ENCODE measurements at places on chromosomes 1 and 21. TPM values are rescaled to one million over a fixed set of nuclear protein-coding genes. Genes with fewer than 3 reads are reported as not detected.

CDC20 gene
- 86.5 TPM for total RNA-seq

SLC45A1 gene
- total RNA-seq: 4.8 TPM

CD52 gene
- total RNA-seq: not detected

ARTN gene
- 0.29 TPM for total RNA-seq

OLIG2 gene
- not detected for total RNA-seq

TFB2M gene
- 15.3 TPM for total RNA-seq

PIK3R3 gene
- 6.3 TPM for total RNA-seq

FAM177B gene
- not detected for total RNA-seq

HAO2 gene
- total RNA-seq: not detected

IPO13 gene
- 18.3 TPM for total RNA-seq

AIM2 gene
- total RNA-seq: not detected

PTPRC gene
- not detected for total RNA-seq

TENT5C gene
- total RNA-seq: 2.6 TPM

ADAMTS4 gene
- total RNA-seq: 2.3 TPM

DEPDC1 gene
- 35.5 TPM for total RNA-seq

FHAD1 gene
- total RNA-seq: 0.33 TPM

COL24A1 gene
- 0.87 TPM for total RNA-seq

SAMSN1 gene
- 0.15 TPM for total RNA-seq

ATP13A2 gene
- total RNA-seq: 21.0 TPM

MX2 gene
- 1.8 TPM for total RNA-seq

RPS6KA1 gene
- total RNA-seq: 1.0 TPM

BGLAP gene
- not detected for total RNA-seq

LRRC8D gene
- 34.4 TPM for total RNA-seq

PANK4 gene
- total RNA-seq: 23.3 TPM

SELL gene
- 0.15 TPM for total RNA-seq

PDZK1IP1 gene
- not detected for total RNA-seq

LAD1 gene
- total RNA-seq: not detected

TMEM79 gene
- total RNA-seq: 1.3 TPM

FAM151A gene
- not detected for total RNA-seq

LCK gene
- total RNA-seq: not detected

GBP6 gene
- total RNA-seq: 0.15 TPM

LINGO4 gene
- not detected for total RNA-seq

RAB42 gene
- total RNA-seq: 10.6 TPM

LCE1E gene
- total RNA-seq: not detected

TNFRSF8 gene
- total RNA-seq: under 0.01 TPM

RNF186 gene
- total RNA-seq: not detected

AK5 gene
- total RNA-seq: 72.4 TPM
